ENCODE measurements at places on chromosomes 13 and 19.

DNA sequence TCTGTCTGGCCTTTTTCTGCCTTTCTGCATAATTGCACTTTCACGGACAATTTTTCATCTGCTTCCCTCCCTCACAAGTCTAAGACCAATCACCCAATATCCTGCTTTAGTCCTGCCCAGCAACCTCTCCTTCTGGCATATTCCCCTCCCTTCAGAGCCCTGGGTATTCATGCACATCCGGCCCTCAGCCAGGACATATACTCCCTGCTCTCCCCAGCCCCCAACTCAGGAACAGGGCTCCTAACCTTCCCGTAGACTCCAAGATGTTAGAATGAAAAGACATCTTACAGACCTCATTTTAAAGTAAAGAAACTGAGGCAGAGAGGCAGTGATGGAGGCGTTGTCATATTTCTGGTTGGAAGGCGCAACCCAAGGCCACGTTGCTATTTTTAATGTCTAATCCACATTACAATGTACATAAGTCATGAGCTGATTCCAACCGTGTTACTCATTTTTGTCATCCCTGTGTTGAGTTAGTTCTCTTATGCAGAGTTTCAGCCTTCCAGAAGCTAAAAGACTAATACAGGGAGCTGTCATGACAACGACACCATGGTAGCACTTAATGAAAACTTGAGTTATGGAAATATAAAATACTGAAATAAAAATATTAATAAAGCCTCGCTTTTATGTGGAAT is 209.2 kb downstream of the TSHZ3 start:
- no peak for DNase-seq

DNA sequence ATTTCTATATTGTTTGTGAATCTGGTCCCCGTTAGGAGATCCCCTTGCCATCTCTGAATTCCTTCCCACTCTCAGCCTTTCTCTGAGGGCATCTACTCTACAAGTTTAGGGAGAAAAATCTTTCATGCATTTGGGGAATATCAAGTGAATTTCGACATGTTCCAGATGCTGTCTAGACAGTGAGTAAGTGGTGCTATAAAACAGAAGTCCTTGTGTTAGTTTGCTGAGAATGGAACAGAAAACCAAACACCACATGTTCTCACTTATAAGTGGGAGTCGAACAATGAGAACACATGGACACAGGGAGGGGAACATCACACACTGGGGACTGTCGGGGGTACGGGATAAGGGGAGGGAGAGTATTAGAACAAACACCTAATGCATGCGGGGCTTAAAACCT is 5.1 kb downstream of the OR7A10 start:
- DNase-seq: no peak

DNA sequence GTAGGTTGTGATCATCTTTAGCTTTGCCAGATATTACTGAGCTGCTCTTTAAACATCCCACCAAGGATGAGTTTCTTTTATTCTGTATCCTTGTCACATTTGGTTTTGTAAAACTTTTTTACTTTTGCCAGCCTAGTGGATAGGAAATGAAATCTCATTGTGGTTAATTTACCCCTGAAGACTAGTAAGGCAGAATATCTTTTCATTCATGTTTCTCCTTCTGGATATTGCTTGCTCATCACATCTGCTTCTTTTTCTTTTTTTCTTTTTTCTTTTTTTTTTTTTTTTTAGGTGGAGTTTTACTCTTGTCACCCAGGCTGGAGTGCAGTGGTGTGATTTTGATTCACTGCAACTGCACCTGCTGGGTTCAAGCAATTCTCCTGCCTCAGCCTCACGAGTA is 31.3 kb downstream of the SIPA1L3 start:
- DNase-seq: no peak

DNA sequence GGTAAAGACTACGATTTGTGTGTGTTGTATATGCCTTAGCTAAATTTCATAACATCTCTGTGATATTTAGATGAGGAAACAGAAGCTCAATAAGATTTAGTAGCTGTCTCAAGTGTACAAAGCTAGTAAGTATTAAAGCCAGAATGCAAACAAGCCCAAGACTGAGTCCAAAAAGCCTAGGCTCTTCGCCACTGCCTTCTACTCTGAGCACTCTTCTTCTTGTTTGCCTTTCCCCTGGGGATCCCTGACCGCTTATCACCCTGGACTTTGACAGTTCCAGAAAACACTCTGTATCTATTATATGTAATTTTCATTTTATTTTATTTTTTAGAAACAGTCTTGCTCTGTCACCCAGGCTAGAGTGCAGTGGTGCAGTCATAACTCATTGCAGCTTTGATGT is 5.8 kb downstream of the TM9SF2 start:
- no peak for DNase-seq

DNA sequence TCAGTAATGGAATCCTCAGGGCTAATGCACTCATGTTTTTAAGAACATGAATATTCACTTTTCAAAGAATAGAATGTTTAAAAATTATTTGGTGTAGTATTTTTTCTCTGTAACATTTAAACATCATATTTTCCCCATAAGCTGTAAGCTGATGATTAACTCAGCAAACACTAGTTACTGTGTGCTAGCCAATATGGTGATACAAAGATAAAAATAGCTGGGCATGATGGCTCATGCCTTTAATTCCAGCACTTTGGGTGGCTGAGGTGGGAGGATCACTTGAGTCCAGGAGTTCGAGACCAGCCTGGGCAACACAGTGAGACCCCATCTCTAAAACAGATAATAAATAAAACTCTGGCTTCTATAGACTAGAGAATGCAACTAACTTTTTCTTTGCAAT is 13.2 kb downstream of the RNF17 start:
- DNase-seq: no peak

DNA sequence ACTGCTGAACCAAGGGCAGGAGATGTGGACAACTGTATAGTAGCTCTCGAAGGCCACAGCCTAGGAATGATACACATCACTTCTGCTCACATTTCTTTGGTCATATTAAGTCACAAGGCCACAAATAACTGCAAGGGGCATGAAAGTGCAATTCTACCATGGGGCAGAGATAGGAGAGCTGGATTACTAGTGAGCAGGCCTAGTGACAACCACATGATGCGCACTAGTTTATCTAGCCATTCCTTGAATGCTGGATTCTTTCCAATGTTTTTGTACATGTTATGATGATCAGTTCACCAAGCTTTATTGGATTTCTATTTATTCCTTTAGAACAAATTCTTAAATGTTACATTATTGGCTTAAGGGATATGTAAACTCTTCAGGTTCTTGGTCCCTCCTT is 100.7 kb downstream of the MIPEP start:
- DNase-seq: no peak

DNA sequence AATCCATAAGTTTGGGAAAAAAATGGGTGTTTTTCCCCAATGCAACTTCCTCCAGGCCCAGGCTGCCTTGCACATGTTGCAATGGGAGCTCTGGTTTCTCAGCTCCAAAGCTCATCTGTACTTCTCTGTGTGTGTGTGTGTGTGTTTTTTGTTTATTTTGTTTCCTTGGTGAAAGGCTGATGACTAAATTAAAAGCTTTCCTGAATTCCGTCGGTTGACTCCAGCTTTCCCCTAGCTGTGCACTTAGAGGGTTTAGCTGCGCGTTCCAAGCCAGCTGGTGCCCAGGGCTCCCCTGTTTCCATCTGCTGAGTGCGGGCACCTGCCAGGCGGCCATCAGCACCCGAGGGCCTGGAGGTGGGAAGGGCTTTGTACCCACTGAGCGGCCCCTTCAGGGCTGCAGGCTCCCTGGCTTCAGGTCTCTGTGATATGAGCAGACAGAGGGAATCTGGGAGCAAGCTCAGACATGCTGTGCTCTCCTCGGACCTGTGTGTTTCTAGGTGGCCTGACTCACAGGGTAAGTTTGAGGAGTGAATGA is 129.1 kb upstream of the SOX1 start:
- DNase-seq: no peak
